AG09309 (cell line): ENCODE measurements at places on chromosomes 2 and 18.

- DNase-seq = no peak
Observed at GRCh38 chr2:230794497-230794896, 70.2 kb upstream of the ITM2C start.

DNA sequence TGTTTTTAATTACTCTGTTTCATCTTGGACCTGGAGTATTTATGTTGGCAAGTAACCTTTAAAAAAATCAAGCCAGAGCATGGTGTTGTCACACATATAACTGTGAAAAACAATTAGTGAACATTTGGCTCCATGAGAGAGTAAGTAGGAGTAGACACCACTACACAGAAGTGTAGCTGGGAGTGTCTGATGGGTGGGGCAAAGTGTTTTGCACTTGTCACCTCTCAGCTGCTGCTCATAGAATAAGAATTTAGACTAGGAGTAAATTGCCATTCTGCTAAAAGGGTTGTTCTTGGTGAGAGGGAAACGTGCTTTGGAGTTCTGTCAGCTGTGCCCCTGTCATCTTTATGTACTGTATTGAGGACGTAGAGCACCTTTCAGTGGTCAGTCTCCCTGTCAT lies 114.5 kb downstream of the TTC27 start:
- DNase-seq = no peak

GRCh38 chr18:36176711-36177110 lies 10.6 kb upstream of the MOCOS start:
- no peak for DNase-seq

DNA sequence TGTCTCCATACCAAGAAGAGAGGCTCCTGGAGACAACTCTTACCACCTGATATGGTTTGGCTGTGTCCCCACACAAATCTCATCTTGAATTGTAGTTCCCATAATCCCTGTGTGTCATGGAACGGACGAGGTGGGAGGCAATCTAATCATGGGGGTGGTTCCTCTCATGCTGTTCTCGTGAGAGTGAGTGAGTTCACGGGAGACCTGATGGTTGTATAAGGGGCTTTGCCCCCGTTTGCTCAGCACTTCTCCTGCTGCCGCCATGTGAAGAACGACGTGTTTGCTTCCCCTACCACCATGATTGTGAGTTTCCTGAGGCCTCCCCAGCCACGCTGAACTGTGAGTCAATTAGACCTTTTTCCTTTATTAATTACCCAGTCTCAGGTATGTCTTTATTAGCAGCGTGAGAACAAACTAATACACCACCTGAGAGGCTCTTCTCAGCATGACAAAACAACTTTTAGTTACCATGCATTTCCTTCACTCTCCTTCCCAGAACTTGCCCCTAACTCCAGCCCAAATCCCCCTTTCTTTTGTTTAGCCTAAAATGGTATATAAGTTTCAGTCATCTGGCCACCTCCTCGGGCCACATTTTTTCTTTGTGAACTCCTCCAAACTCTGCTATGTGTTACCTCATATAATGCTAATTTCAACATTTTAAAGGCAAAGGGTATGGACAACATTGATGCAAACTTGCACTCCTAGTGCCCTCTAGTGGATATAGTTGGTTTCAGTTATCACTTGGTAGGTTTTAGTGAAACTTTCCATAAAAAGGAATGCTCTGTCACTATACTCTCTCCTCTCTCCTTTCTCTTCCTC lies 58.6 kb upstream of the SLC25A52 start:
- DNase-seq = peak; percentile 4

GRCh38 chr2:196534495-196534894 lies 105.0 kb upstream of the CCDC150 start:
- no peak for DNase-seq

DNA sequence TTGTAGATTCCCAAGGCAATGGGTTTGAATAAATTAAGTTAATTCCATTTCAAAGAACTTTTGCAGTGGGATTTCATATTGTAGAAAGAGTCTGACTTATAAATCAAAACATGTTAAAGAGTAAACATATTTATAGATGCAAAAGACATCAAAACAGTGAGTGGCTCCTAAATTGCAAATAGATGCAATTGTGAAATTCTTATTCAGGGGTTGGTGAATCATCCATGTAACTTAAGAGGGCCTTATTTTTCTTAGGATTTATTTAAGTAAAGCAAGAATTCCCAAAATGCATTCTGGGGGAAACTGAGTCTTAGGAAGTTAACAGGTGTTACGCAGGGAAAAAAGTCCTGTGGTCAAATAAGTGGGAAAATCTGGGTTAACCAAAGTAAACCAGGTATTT lies 11.3 kb downstream of the TANC1 start:
- DNase-seq = no peak

GRCh38 chr18:23536204-23536603 lies 32.9 kb downstream of the RMC1 start:
- DNase-seq = no peak

- DNase-seq = no peak
Observed at GRCh38 chr2:18339326-18339725, 221.1 kb downstream of the RDH14 start.

DNA sequence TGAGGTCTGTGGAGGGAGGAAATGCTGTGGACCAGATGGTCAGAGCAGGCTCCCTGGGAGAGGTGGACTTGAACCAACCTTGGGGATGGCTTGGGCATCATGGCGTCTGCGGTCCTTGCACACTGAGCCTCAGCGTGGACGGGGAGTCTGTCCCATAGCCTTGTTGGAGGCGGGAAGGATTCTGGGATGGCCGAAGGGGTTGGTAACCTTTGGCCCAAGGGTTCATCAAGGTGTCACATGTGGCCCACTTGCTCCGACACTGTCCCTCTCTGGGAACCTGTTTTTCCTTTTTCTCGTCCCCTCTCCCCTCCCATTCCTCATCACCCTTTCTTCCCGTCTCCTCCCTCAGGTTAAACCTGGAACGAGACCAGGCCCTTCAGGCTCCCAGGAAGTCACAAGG lies 66.4 kb downstream of the MAPK4 start:
- no peak for DNase-seq

DNA sequence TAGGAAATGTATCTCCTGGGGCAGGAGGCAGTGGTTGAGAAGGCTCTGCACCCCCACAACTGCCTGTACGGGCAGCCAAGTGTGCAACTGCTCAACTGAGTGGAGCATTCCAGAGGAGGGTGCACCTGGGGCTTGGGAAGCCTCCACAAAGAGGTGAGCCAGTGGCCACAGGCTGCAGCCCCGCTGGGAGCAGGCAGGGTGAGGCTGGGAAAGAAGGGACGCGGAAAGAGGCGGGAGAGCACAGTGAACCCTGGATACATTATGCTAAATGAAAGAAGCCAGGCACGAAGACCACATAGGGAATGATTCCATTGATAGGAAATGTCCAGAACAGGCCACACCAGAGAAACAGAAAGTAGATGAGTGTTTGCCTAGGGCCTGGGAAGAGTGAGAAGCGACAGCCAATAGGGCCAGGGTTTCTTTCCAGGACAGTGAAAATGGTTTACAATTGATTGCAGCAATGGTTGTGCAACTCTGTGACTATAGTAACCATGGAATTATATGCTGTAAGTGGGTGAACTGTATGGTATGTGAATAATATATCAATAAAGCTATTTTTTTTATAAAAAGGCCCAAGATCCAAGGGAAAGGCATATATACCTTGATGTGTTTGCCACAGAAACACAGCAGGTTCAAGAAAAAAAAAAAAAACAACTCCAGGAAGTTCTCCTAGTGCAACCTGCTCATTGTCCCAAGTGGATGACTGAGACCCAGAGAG lies 82.4 kb downstream of the DDX1 start:
- no peak for DNase-seq

DNA sequence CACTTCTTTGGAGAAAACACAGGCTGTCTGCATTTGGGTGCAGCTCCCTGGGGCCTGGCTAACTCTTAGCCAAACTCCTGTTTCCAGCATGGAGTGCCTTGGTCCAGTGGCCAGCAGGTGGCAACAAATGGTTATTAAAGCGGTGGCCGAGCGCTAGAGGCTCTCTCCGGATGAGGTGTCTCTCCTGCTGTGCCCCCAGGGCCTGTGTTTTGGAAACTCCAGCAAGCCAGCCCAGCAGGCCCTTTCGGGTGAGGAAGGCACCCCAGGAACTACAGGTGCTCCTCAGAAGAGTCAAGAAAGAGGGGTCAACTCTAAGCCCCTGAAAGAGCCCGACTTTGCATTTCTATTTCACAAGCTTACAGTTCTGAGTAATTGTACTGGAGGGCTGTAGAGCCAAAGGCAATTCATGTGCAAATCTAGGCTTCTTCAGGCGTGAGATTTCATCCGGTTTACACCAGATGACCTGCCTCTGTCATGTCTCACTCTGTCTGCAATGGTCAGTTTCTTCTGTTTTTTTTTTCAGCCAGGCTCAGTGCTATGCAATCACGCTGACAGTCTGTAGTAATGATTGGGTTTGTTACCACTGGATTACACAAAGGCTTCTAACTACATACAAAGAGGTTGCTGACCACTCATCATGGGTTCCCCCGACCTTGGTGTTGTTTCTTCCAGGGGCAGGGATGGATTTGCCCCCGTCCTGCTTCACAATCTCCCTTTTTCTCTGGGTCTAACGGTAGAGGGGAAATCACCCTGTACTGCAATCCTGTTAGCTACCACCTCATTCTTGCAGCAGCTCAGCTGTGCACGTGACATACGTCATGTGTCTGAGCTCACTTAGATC lies 7.6 kb upstream of the CHRNA1 start:
- peak; percentile 65 for DNase-seq

DNA sequence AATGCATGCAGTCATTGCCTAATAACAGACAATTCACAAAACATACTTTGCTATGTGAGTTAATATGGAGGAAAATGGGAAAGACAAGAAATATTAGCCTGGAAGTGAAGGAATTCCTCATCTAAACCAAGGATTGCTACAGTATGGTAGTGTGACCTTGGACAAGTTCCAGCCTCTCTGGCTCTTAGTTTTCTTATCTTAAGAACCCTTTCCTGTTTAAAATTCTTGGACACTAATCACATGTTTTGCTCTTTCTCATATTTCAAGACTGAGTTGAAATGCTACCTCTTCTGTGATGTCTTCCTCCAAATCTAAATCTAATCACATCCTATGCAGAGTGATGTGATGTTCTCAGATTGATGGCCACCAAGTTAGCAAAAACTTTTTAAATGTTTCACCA lies 20.8 kb upstream of the ADAM23 start:
- no peak for DNase-seq
